ENCODE measurements at places on chromosomes 1 and 21.

- H3K27me3 ChIP-seq: peaks cover 3% of the 10 kb centered on the region
- H3K4me3 ChIP-seq: no peak overlapping the region
- peaks cover 11% of the 10 kb centered on the region for H3K4me1 ChIP-seq
- peaks cover 57% of the 10 kb centered on the region for H3K36me3 ChIP-seq
- DNase-seq: no peak
These were observed 15.0 kb downstream of the IFNAR2 start for GRCh38 chr21:33244779-33245105.

DNA sequence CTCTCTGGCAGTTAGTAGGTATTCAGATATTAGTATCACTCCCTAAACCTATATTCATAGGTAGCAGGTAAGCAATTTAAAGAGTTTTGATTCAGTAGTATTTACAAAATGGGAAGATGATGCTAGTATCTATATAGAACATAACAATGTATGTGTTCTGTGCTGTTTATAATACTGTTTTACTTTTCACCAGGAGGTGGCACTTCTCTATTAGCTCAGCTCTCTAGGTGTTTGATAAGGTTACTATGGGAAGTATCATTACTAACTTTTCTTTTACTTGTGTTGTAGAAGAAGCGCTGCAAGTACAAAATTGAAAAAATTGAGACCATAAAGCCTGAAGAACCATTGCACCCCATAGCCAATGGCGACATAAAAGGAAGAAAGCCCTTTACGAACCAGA is 49.4 kb upstream of the FASLG start:
- H3K27me3 ChIP-seq: no peaks in the 10 kb centered on the region
- peaks cover 31% of the 10 kb centered on the region for H3K4me1 ChIP-seq
- peaks cover 20% of the 10 kb centered on the region for H3K36me3 ChIP-seq

DNA sequence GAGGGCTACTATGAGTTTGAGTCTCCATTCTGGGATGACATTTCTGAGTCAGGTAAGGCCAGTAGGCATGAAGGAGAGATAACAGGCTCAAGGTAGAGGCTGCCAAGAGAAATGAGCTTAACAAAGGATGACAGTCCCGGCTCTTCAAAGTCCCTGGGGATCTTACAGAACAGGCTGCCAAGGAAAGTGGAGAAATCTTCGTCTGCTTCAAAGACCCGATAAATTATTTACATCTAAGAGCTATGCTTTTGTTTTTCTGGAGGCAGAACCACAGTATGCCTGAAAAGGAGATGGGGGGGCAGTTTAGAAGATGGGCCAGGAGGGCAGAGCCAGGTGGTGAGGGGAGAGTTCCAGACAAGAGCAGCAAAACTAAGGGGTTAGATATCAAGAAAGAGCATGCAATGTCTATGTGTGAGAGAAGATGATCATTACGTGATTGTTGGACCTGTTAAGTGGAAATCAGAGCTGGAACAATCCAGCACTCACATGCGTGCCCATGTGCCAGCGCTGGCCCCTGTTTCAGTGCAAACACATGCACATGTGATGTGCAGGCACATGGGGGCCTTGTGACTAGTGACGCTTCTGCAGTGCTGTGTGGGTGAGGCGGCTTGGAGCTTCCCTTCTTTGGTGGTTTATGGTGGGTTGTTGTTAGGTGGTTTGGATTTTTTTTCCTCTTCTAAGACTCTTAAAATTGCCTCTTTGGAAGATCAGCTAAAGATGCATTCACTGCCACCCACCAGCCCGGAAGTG is 25.7 kb downstream of the CAMK1G start:
- no peak for DNase-seq
- H3K36me3 ChIP-seq: no peaks in the 10 kb centered on the region
- H3K27ac ChIP-seq: no peak overlapping the region
- no peaks in the 10 kb centered on the region for H3K27me3 ChIP-seq
- H3K4me1 ChIP-seq: no peaks in the 10 kb centered on the region

DNA sequence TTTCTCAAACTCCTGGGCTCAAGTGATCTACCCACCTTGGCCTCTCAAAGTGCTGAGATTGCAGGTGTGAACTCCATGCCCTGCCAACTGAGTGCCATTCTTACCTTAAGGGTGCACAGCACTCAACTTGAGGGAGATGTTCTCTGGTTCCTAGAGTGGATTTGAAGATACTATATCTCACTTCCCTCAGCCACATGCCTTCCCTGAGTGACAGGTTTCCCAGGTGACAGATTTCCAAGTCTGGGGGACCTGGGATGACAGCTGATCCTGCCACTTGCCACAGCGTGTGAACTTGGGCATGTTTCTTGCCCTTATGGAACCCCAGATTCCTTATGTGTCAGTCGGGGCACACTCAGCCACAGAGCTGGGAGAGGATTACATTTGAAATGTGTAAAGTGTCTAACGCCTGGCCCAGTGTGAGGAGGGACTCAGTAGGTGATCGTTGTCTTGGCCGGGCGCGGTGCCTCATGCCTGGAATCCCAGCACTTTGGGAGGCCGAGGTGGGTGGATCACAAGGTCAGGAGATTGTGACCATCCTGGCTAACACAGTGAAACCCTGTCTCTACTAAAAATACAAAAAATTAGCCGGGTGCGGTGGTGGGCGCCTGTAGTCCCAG is 29.6 kb upstream of the BTG2 start:
- H3K27me3 ChIP-seq: peaks cover 8% of the 10 kb centered on the region

All from endothelial cell (in vitro differentiated cells).